Suprapubic skin (tissue), 4 donors: ENCODE measurements at places on chromosomes 7 and 10. TPM values are rescaled to one million over a fixed set of nuclear protein-coding genes. Genes with fewer than 3 reads are reported as not detected.

DNA sequence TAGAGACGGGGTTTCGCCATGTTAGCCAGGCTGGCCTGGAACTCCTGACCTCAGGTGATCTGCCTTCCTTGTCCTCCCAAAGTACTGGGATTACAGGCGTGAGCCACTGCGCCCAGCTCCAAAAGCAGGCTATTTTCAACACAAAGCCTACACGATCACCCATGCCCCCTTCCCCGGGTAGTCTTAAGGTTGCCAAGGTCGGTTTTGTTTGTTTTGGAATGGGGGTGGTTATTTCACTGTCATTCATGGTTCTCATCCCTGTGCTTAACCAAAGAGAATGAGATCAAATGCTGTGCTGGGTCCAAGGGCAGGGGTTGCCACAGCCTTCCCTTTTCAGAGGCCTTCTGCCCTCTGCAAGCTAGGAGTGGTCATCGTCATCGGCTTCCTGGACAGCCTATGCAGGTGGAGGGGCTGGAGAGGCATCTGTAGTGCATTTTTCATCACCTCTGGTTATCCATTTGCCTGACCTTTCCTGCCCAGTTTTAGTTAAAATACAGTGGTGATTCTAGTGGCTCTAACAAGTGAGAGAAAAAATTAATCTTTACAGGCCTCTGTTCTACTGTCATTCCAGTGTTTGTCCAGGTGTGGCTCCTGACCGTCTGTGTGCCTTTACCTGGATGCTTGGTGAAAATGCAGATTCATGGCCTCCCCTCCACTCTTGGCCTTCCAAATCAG is 11.4 kb downstream of the BLVRA start:
- DNase-seq = no peak

- no peak for DNase-seq
These were observed 241.4 kb upstream of the PODXL start for GRCh38 chr7:131797841-131798240.

DNA sequence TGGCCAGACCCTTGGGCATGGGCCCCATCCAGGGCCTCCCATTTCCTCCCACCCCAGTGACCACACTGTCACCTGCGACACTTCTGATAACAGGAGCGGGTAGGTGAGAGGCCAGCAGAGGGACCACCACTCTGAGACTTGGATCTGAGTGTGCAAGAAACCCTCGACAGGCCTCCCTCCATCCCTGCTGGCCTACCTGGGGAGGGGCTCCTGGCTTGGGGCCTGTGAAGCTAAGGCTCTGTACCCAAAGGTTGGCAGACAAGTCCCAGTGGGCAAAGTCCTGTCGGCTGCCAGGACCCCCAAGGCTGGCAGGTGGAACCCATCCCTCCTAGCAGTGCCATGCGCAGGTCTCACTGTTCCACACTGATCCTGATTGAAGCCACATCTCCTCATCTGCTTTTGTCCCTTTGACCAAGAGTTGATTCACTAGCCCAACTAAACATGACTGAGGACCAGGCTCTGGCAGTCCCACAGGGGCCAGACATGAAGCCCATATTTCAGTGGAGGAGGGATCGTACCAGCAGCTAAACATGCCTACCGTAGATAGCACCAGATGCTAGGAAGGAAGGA is 1.2 kb upstream of the PGAM2 start:
- peak; percentile 64 for DNase-seq

GRCh38 chr10:132644527-132645246 is 107.1 kb downstream of the INPP5A start:
- DNase-seq = peak; percentile 59

CD36 gene
- total RNA-seq = 66.0 TPM

DNA sequence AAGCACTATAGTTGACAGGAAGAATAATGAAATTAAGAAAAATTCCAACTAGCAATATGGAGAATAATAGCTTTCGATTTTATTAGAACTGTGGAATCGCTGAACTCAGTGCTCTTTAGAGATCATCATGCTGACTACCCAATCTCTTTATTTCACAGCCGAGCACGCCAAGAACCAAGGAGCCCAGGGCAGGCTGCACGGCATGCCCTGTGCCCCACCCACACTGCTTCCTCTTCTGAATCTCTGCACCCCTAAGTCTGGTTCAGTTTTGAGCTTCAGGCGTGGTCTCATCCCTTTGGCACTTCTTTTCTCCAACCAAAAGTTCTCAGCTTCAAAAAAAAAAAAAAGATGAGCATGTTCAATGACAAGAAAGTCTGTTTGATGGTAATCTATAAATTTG is 92.4 kb upstream of the ZNF800 start:
- no peak for DNase-seq

DNA sequence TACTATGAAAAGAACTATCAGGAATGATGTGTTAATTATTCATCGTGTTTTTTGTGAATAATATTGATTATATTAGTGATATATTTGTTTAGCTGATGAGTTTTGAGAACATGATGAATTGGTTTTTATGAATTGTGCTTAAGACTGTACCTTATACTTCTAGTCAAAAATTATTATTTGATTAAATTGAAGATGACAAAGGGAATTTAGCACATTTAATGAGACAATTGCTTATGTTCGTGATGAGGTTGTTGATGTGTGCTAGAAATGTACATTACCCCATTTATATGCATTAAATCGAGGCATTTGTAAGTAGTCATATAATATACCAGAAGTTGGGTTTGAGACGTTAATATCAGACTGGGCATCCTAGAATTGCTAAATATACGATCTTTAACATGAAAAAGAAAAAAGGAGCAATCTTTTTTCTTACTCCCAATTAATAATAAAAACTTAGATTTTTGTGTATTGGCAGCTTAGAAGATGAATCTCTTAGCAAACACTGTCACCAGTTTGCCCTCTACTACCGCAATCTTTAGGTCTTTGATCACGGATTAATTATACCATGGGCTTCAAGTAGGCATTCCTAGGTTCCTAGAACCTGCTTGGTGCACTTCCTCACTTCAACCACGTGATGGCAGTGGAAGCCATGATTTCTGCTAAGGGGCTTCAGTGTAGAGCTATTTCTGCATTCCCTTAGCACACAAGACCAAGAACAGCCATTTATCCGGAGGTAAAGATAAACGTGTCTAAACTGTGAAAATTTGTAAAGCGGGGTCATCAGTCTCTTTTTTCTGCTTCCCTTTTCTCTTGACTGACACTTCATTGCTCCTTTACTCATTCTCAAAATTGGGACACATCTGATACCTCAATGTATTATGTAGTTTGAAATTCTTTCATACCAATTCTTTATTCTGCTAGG is 1.6 kb downstream of the KLHDC10 start:
- DNase-seq = no peak

GRCh38 chr7:91656541-91657482 is 223.7 kb downstream of the MTERF1 start:
- DNase-seq = peak; percentile 81

MKX gene
- total RNA-seq = 0.56 TPM

DNA sequence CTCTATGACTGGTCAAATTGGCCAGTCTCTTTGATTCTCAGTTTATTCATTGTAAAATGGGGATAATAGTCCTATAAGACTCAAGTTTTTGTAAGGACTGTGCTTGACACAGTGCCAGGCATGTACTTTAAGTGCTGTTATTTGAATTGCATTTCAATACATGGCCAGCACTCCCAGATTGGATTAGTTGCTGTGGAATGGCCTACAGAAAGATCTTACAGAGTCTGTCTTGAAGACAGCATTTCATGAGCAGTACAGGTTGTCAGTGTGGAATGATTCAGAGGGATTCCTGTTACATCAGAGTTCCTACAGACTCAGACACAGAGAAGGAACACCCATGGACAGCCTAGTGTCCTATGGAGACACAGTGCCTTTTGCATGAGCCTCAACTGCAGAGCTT is 238.1 kb upstream of the BMPER start:
- no peak for DNase-seq

DNA sequence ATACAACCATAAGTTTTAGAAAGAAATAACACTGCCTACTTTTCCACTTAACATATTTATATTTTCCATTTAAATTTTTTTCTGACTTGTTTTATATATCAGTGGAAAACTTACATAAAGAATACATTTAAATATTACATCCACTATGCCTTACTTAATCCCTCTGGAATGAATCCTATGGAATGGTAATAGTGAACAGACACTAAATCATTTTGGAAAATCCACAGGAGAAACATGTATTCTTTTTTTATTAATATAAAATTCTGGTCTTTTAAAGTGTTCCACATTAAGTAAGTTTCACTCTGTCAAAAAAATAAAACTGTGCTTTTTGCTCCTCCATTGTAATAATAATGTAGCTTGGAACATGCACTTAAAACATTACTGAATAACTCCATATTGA is 236.8 kb upstream of the LRRN3 start:
- DNase-seq = no peak

- no peak for DNase-seq
These were observed 48.4 kb upstream of the PLXDC2 start for GRCh38 chr10:19767876-19768275.

ARHGEF35 gene
- 18.4 TPM for total RNA-seq

DNA sequence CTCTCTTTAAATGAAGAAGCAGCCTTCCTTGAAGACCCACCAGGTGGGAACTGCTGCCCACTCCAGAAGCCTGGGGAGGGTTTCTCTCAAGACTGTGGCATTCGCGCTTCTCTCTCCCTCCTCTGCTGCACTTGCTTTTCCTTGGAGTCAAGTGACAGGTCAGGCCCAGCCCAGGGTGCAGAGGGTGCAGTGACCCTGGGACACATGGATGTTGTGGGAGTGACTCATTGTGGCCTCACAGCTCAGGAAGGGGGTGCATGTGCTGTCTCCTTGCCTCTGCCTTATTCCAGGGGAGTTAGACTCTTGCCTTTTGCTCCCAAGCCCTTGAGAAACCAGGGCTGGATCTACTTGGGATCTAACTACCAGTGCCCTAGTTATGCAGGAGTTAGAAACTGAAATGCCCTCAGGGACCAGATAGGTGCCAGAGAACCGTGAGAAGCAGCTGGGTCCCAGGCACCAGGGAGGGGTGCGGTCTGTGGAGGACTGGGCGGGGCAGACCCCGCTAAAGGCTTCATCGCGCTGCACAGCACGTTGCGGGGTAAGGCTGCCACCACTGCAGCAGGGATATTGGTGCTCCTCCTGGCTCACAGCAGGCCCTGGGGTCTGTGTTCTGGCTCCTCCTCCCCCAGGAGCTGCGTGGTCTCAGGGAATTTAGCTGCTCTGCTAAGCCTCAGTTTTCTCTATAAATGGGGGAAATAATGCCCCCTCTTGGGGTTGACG is 11.4 kb downstream of the FAM241B start:
- no peak for DNase-seq

- no peak for DNase-seq
These were observed 509.0 kb upstream of the ZMIZ1 start for GRCh38 chr10:78559661-78560340.

FANK1 gene
- total RNA-seq = 4.1 TPM
